ENCODE measurements at places on chromosomes 12 and 14.

DNA sequence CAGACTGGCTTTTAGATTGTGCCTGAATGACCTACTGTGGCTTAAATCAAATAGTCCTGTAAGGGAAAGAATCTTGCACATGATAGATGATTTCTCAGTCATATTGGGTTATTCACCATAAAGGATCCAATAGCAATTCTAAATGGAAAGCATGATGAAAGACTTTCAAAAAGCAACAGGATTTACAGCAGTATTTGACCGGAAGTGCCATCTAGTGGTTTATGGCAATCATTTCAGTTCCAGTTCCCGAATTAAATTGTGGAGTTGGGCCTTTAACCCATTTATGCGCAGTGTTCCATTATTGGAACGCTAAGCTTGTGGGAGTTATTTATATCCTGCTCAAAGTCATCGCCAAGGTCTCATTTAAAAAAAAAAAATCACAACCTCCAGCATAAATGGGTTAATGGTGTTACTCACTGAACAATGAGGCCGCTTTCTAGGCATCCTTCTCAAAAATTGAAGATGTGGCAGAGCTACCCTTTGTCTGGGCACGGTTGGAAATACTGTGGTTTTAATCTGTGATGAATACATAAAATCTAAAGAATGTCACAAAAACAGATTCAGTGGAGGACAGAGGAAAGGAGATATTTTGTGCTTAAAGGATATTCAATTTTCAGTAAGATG is 60.8 kb upstream of the REP15 start:
- no peak for DNase-seq

DNA sequence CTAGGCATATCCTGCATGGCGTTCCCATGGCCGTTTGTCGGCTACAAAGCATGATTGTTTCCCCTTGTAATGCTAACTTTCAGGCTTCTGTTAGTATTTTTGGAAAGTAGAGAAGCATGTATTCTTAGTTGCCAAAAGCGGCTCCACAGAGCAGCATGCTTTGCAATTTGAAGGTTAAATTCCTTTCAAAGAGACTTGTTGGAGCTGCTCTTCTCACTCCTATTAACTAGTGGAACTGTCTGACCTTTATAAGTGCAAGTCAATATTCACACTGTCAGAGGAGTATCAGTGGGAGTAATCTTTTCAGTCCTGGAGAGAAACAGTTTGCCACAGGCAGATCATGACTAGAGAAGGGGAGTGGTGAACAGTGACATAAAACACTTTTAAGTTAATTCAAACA is 656.1 kb upstream of the NOVA1 start:
- DNase-seq, result no peak

- no peak for DNase-seq
Measured at GRCh38 chr14:73634011-73634833, 10.6 kb upstream of the DNAL1 start.

- DNase-seq, result no peak
Measured at GRCh38 chr12:114679942-114680341, 4.0 kb downstream of the TBX3 start.

GRCh38 chr14:102775855-102776760 is 1.1 kb upstream of the TRAF3 start:
- DNase-seq, result peak; percentile 16

DNA sequence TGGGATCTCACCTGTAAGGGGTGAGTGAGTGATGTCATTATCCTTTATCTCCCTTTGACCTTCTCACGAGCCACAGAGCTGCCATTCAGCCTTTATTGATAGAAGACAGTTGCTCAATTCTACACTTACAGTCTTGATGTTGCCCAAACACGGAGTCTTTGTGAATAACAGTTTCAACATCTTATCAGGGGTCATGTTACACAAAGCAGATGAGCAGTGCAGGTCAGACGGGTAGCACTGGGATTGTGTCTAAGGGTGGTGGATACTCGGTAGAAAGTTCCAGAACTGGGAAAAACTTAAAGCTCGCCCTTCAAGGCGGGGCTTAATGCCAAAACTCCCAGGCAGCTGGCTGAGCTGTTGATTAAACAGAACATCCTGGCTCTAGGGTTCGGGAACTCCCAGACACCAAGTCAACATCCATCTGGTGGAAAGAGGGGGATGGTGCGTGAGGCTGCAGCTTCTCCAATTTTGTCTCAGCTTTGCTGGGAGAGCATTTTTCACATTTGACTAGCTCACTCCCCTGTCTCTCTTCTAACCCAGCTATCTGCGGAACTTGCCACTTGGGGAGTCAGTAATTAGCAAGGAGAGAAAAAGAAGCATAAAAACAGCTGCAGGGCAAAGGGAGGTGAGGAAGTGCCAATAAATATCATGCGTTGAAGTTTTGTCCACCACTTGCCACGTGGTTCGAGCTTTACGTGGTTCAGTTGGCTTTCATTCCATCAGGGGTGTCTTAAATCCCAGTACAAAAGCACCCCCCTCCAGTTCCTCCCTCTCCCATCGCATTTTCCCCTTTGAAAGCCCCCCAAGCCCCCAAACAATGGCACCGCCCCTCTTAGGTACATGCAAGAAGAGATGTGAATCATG is 31.0 kb downstream of the FOXN4 start:
- DNase-seq, result no peak

DNA sequence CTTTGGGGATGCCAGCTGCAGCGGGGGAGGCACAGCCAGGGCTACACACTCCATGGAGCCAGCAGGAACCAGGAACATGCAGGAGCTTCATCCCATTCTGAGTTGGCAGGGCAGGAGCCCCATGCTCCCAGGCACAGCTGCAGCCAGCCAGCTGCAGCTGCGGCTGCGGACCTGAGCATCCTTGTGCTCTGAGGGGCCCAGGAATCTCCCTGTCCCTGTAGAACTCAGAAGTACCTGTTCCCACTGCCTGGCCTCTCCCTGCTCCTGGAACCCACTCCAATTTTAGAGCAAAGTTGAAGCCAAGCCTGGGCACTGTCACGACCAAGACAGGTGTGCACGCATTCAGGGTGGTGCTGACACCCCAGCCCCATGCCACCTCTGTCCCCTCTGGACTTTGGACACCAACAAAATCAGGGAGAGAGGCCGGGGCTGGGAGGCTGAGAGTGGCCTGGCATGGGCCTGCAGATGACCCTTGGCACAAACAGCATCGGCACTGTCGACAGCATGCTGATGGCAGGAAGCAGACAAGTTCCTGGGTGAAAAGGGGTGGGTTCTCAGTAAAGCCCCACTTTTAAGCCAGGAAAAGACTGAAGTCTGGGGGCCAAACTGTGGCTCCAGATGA is 257.3 kb upstream of the LRFN5 start:
- no peak for DNase-seq

DNA sequence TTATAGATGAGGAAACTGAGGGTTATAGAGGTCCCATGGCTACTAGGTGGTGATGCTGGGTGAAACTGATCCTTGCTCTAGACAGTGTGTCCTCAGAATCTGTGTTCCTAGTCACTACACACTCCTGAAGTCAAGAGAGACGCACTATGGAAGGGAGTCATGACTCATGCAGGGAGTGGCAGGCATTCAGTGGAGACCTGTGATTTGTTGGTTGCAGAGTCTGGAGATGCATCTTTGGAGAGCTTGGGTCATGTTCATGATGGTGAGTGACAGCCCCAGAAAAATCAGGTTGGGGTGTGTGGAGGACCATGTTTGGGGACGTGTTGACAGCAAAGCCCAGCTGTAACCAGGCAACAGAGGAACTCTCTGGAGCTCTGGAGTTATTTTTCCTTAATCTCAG is 38.0 kb upstream of the FBXO21 start:
- no peak for DNase-seq

- no peak for DNase-seq
Measured at GRCh38 chr12:6538420-6539313, 4.3 kb downstream of the GAPDH start.

DNA sequence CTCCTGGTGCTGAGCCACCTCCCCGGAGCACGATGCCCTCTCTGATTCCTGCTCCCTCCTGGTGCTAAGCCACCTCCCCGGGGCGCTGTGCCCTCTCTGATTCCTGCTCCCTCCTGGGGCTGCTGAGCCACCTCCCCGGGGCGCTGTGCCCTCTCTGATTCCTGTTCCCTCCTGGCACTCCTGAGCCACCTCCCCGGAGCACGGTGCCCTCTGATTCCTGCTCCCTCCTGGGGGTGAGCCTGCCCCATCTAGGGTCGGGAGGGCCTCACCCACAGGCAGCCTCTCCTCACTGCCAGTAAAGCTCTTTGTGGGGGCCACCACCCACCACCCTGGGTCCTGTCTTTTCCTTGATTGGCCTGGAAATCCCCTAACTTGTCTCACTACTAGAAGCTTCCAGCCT is 327.6 kb upstream of the SFSWAP start:
- no peak for DNase-seq

- no peak for DNase-seq
Measured at GRCh38 chr14:94291906-94292525, 1.1 kb downstream of the SERPINA10 start.

DNA sequence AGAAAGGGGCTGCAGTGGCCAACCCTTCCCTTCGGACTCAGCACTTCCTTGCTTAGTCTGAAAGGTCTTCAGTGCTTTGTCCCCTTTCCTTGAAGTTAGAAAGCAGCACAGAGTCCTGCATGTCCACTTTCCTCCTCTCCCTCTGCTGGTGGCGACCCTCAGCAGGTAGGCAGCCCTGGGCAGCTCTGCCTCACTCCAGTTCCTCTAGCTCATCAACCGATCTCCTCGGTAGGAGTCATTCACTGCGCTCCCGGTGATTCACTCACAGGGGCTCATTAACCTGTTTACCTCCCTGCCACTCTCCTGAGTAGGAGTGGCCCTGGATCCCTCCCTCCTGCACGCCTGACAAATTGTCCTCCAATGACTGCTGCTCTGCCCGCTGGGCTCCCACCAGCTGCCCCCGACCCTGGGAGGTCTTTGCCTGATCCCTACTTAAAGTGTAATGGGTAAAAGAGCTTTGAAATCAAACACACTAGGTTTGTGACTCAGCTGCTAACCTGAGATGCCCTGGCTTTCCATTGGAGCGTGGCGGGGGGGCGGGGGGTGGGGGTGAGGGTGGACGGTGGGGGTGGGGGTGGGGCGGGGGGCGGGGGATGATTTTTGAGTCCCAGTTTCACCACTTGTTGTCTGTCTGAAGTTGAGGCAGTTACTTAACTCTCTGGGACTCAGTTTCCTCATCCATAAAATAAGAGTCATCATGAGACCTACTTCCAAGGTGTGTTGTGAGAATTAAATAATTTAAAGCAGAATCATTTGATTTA is 4.2 kb downstream of the SCNN1A start:
- no peak for DNase-seq

GRCh38 chr14:52891800-52892199 is 59.0 kb downstream of the FERMT2 start:
- DNase-seq, result no peak

- no peak for DNase-seq
Measured at GRCh38 chr12:14771651-14772137, 31.6 kb downstream of the WBP11 start.

GRCh38 chr14:53743371-53743770 is 213.3 kb downstream of the BMP4 start:
- no peak for DNase-seq

GRCh38 chr12:62751810-62752155 is 183.2 kb downstream of the PPM1H start:
- no peak for DNase-seq

DNA sequence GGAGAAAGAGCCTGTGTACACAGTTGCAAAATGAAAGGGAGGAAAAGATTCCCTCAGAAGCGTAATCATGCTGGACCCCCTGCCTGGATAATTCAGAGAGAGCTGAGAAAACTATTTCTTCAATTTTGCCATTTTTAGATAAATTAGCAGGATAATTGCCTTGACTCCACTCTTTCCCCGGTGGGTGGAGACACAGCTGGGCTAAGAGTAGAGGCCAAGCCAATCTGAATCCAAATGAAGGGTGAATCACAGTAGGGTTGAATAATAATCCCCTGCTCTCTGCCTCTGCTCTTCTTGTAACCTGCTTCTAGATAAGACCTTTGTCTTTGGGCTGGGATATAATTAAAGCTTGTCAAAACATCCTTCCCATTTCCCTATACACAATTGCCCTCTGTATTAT is 150.1 kb downstream of the CAPZA3 start:
- DNase-seq, result no peak

DNA sequence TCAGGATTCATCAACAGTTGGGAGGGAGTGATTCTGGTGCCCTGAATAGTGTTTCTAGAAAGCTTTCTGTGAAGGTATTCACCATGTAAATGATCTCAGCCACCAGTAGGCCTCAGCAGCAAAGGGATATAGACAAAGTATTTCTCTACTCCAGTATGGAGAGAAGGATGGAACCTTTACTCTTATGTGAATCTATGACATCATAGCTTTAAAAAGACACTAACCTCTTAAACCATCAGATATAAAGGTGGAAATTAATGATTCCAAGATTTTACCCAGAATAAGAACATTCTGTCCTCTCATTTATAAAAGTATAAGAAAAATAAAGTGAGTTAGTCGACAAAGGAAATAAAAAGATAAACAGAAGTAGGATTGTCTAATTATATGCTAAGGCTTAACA is 4.6 kb downstream of the GPR65 start:
- DNase-seq, result no peak

- DNase-seq, result no peak
Measured at GRCh38 chr12:3628629-3629028, 124.3 kb downstream of the CRACR2A start.

DNA sequence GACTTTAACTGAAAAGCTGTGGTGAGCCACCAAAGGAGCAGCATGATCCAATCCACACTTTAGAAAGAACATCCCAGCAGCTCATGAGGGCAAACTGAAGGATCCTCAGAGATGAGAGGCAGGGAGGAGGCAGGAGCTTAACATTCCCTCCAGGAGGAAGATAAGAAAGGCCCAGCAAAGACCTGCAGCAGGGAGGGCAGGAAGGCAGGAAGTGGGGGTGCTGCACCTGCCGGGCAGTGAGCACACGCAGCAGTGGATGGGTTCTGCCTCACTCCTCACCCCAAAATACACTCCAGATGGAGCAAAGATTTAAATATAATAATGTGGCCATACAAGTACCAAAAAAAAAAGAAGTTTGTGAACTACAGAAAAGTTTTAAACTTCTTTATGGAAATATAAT is 48.4 kb downstream of the GCH1 start:
- DNase-seq, result no peak

GRCh38 chr12:109089683-109090082 is 3.6 kb downstream of the ALKBH2 start:
- no peak for DNase-seq

GRCh38 chr12:14959126-14959440 is 2.3 kb downstream of the ARHGDIB start:
- no peak for DNase-seq

- no peak for DNase-seq
Measured at GRCh38 chr14:75151851-75152250, 24.6 kb downstream of the TMED10 start.

DNA sequence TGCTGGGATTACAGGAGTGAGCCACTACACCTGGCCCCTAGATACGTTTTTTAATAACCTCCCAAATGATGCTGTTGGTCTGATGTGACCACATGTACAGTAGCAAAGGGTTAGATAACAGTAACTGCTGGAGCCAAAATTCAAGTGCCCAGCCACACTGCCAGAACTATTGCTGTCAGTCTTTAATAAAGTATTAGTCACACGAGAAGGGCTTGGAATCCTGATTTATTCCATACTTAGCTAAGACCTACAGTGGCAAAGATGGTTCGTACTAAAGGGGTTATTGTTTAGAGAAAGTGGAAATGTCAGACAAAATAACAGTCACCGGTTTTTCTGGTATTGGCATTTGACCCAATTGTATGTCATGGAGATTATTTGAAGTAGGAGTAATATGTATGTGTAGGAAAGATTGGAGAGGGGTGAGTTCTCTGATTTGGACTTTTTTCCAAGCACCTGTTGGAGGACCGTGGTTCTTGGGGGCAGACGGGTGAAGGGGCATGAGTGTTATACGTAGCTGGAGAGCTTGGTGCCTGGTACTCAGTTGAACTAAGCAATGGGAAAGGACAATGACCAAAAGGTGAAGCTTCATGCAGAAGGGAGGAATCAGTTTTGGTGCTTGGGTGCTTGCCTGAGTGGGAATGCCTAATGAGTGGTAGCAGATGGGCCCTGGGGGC is 9.7 kb downstream of the TUBA1C start:
- no peak for DNase-seq

Data from activated T-cell treated with anti-CD3 and anti-CD28 coated beads, Interleukin-2, amount 50 U/mL, for 72 hours (primary cell).